ENCODE measurements at places on chromosomes 5 and 9.

DNA sequence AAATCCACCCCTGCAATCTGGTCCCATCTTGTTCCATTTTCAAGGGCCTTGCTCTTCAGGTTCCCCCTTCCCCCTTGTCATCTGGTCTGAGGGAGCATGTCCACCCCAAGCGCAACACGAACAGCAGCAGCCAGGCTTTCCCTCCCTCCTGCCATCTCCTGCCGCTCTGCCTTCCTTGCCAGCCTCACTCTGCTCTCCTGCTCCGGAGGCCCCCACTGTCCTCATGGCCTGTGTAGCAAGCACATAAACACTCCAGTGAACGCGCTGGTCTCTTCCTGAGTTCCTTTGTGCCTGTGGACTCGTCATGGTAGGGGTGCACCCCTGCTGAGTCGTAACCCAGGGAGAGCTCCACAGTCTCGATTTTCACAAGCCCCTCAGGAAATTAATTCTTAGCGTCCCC is 29.9 kb downstream of the TENT4A start:
- no peak for DNase-seq

DNA sequence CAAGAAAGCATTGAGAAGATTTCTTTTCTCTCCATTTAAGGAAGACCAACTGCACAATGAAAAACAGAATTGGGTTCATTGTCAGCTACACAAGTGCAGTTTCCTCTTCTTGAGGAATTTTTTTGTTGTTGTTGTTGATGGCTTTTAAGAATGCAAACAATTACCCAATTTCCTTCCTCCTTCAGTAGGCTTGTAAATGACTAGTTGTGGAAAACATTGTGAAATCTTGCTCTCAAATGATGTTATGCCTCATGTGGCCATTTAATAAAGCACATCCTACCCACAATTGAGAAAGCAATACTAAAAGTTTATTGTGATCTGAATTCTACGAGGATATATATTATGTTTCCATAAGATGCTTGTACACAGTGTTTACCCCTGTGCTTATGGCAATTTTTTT is 171.6 kb downstream of the FAM174A start:
- DNase-seq, result no peak

- DNase-seq, result no peak
Observed at GRCh38 chr5:153654504-153655200, 164.2 kb downstream of the GRIA1 start.

- DNase-seq, result no peak
Observed at GRCh38 chr5:131944702-131945550, 537 bp downstream of the MEIKIN start.

- DNase-seq, result no peak
Observed at GRCh38 chr5:56055859-56056258, 61.1 kb upstream of the IL6ST start.

DNA sequence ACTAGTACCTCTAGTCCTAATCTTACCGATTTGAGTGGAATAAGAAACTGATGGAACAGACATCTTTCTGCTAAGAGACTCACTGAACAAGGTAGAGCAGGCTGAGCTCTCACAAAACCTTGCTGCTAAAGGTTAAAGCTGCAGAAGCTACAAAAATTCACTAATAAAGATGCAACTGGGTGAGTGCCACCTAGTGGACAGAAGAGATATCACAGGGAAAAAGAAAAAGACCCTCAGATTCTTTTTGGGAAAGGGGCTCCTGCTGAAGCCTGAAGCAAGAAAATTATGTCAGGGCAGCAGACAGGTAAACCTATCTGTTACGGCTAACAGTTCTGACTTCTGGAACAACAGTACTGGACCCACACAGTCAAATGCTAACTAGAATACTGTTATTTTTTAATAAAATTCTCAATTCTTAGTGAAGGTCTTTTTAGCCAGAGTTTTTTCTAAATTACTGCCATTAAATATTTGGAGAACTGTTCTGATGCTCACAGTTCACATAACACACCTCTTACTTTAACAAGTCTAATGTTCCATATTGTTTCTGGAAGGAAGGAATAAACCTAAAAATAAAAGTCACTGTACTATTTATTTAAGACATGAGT is 51.2 kb downstream of the DIAPH1 start:
- DNase-seq, result no peak

- no peak for DNase-seq
Observed at GRCh38 chr5:119031905-119032304, 39.0 kb upstream of the DMXL1 start.

GRCh38 chr5:123359454-123360200 is 63.6 kb downstream of the CEP120 start:
- DNase-seq, result no peak

DNA sequence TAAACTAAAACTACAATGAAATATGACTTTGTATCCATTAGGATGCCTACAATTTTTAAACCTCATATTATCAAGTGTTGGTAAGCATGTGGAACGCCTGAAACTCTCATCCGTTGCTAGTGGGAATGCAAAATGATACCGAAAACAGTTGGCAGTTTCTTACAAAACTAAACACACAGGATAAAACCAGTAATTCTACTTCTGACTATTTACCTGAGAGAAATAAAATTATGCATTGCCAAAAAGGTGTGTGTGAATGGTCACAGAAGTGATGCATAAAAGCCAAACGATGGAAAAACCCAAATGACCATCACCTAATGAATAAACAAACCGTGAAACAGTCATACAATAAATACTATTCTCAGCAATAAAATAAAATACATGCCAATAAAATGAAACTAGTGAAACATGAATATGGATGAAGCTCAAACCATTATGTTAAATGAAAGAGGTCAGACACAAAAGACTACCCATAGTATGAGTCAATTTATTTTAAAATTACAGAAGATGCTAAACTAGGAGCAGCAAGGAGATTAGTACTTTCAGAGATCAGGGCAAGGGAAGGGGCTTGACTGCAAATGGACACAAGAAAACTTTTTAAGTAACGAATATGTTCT is 13.4 kb downstream of the AUH start:
- no peak for DNase-seq

- DNase-seq, result no peak
Observed at GRCh38 chr9:21904371-21904770, 89.8 kb downstream of the CDKN2A start.

- no peak for DNase-seq
Observed at GRCh38 chr5:57850109-57850508, 367.5 kb upstream of the ACTBL2 start.

- no peak for DNase-seq
Observed at GRCh38 chr5:72878854-72879253, 62.4 kb downstream of the TNPO1 start.

GRCh38 chr5:41364346-41364745 is 146.1 kb downstream of the PLCXD3 start:
- DNase-seq, result no peak

DNA sequence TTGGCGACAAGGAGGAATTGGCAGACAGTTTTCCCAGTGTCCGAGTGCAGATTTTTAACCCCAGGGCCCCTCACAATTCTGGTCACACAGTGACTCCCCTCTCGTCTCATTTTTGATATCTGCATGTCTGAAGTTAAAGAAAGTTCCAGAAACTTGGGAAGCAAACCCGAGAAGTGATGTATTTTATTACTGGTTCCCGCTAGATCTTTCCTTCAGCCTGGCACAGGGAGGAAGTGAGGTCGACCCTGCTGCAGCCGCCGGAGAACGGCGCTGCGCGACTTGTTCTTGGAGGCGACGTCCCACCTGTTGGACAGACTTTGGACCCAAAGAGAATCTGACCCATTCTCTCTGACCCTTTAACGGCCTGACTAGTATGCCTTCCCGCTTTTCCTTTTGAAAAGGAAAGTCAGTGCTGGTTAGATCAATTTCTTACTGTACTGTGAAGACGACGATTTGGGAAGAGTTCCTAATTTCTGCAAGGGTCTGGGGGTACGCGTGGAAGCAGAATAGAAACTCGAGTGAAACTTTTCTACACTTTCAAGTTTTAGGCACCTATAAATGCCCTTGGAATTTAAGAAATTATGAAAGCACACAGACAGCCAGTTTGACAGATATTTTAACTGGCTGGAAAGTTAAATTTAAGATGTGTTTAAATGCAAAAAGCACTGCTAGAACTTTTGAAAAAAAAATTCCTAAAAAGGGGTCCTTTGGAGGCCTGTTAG is 744 bp downstream of the OTULIN start:
- DNase-seq, result no peak

GRCh38 chr5:177496727-177497291 is 595 bp downstream of the PDLIM7 start:
- DNase-seq, result no peak

DNA sequence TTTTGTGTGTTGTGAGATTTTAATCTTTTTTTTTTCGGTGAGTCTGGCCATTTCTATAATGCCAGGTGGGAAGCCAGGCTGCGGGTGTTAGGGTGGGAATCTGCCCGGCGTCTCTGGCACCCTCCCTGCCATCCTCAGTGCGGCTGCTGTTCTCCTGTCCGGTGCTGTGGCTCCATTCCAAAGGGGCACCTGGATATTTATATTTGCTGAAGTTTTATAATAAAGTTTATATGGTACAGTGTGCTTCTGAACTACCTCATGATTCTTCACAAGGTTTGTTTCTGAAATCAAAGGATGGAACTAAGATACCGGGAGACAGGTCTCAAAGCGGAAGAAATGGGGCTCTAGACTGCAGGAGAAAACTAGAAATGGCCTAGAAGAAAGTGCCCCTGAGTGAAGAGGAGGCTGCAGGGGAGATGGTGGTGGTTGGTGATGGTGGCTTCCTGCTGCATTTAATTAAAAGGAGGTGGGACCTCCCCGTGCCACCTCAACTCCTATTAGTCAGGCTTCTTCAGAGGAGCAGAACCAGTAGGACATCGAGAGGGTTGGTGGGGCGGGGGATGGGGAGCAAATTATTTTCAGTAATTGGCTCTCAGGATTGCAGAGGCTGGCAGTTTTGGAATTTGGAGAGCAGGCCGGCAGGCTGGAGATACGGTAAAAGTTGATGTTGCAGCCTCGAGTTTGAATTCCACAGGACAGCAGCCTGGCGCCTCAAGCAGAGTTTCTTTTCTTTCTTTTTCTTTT is 102.2 kb upstream of the ICE1 start:
- DNase-seq, result no peak

DNA sequence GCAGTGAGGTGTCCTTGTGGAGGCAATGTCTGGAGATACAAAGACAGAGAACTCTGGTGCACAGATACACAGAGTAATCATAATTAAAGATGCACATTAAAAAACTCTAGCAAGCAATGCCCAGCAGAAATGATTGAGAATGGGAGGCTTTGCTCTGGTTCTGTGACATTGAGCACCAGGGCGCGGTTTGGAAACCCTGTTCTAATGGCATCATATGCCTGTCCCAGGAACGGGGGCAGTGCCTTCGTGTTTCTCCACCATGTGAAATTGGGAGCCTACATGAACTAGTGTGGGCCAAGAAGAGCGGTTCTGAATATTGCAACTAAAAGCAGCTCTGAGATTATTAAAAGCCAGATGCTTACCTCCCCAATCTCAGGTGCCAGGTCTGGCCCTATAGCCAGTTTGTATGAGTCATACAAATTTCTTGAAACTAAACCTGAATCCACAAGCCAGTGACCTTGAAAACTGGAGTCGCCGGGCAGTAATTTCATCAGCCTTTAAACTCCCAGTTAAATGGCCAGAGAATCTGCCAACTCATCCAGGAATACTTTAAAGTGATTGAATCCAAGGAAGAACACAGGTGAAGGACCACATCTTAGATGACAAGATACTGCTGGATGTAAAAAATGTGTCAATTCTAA is 22.2 kb upstream of the CTSL start:
- no peak for DNase-seq

GRCh38 chr9:107888773-107889227 is 399.2 kb upstream of the KLF4 start:
- DNase-seq, result no peak

GRCh38 chr5:11182441-11183080 is 421.5 kb upstream of the DAP start:
- DNase-seq, result no peak
